ENCODE measurements at places on chromosomes 1 and 21.

GRCh38 chr1:57897581-57897980, 473.7 kb upstream of the DAB1 start:
- no peak for DNase-seq

DNA sequence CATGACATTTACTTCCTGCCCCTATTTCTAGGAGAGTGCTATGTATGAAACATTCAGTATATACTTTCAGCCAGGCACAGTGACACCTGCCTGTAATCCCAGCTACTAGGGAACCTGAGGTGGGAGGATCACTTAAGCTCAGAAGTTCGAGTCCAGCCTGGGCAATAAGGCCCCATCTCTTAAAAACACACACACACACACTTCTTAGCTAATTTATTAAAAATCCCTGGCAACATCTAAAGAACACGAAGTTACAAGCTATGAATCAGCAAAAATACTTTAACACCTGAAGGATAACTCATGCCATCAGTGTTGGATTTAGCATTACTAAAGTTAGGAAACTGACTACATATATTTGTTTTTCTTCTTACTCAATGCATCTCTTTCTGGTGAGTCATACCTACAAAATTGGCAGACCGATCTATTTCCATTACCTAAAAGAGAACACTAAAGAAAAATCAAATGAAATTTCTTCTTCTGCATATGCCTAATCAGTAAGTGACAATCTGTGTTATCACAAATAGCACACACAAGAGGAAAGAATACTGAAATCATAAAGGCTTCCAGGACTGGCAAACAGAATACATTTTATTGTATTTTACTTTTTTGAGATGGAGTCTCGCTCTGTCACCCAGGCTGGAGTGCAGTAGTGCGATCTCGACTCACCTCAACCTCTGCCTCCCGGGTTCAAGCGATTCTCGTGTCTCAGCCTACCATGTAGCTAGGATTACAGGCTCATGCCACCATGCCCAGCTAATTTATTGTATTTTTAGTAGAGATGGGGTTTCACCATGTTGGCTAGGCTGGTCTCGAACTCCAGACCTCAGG, 41.4 kb downstream of the RNF115 start:
- DNase-seq = no peak

DNA sequence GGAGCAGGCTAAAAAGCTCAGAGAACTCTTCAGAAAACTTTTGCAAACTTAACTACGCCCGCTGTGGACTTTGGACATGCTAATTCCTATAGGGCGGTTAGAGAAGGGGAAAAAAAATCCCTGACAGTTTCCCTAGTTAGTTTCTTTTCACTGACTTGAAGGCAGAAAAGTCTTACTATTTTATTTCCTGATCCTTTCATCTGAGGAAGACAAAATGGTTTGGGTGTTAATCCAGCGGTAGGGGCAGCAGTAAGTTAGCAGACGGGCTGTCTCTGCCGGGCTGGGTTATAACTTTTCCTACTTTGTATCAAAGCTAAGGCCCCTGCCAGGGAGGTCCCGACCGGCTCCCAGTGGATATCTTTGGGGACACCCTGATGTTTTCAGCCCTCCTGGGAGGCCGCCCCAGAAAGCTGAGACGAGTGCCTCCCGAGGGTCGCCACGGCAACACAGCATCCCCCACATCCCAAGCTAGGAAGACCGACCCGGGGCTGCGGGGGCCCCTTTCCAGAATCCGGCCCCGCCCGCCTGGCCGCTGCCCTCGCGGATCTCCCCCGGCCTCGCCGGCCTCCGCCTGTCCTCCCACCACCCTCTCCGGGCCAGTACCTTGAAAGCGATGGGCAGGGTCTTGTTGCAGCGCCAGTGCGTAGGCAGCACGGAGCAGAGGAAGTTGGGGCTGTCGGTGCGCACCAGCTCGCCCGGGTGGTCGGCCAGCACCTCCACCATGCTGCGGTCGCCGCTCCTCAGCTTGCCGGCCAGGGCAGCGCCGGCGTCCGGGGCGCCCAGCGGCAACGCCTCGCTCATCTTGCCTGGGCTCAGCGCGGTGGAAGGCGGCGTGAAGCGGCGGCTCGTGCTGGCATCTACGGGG, 162.6 kb downstream of the RUNX1 start:
- no peak for DNase-seq

- no peak for DNase-seq
Observed at GRCh38 chr1:156439036-156439776, 61.4 kb downstream of the MEF2D start.

DNA sequence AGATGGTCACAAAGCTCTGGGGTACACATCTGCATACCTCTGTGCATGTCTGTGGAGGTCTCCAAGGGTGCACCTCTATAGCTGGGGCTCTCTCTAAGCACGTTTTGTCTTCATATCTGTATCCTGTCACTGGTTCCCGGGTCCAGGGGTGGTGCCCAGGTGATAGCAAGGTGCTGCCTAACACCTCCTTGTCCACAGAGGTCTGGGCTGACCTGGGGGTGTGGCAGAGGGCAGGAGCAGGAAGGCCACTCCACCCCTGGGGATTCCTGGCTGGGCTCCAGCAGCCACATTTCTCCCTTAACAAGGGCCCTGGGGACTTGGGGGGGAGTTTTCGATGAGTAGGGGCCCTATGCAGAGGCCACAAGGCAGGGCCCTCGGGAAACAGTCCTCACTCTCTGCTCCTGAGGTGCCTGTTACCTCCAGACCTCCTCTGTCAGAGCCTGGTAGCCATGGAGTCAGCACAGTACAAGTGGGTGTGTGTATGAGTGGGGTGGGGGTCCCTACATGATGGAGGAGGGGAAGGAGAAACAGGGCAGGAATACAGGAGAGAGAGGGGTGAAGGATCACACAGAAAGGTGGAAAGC, 7.0 kb upstream of the CDCP2 start:
- no peak for DNase-seq

GRCh38 chr1:51910221-51911000, 31.9 kb upstream of the NRDC start:
- no peak for DNase-seq

DNA sequence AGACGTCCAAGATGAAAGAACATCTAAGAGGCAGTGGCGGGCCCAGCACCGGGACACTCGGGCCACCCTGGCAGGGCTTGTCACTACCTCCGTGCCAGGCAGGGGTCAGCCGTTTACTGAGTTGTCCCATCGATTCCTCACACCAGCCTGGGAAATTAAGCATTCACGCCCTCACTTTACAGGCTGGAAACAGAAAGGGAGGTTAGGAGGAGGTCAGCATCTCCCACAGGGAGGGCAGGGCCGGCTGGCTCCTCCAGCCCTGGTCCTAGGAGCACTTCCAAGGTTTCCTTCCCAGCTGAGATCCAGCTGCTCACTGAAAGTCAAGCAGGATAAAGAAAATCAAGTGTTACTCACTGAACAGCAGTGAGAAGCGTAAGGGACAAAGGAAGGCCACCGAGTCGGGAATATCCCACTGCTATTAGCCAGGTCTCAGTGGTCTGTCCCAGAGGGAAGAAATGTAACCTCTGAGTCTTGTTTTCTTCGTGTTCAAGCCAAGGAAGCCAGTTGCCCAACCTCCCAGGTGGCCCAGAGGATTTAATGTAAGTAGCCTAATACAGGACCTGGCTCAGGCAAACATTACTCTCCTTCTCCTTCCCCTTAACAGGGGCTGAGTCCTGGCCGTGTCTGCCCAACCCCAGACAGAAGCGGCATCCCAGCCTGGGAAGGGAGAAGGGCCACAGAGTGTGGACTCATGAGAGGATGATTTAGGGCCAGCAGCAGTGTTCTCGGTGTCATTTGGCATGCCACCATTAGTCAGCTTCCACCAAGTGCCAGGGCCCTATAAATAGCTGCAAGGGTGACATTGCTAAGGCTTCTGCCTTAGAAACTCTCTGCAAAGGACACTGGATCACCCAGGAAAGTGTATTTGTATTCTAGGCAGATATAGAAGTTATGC, 203.1 kb upstream of the GALNT2 start:
- DNase-seq = no peak

DNA sequence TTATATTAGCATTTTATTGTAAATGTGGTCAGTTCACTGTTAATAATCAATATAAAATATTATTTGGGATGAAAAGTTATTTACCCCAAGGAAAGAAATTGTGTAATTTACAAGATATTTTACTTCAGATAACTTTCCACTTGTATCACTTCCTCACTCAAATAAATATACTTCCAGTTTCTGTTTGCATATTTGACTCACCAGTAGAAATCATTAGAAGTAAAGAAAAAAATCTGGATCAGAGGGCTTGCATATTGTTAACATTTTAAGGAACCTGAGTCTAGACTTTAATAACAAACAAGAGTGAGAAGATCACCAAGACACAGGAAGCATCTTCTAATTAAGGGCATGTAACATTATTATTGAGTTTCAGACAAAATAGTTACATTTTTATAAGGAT, 347 bp upstream of the KRTAP20-4 start:
- DNase-seq = no peak

GRCh38 chr21:46080171-46081021, 17.5 kb upstream of the COL6A2 start:
- no peak for DNase-seq

DNA sequence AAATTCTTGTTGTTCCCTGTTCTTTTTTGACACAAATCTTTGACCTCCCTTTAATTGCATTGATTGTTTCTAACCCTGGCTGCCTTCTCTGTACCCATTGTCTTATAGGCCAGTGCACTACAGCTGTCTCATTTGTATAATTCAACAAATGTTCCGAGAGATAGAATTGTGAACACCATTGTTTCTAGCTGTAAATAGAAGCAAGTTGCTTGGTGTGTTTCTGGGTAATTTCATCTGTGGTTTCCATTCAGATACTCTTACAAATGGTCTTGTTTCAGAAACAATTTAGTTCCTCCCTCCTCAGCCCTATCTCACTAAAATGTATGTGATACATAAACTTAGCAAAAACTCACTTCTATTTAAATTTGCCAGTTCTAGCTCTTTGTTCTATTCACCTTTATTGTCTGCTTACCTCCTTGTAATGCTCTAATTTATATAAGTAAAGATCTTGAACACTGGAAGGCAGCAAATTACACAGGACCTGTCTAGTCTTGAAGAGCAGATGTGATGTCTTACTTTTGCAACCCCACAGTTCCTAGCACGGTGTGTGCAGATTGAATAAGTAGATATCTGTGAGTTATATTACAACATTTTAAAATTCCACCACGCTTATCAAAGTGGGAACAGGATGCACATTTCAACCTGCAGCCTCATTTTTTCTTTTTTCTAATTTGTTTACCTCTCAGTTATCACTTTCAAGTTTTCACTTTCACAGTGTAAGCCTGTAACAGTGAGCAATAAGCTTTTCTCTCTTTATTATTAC, 515.6 kb upstream of the ZP4 start:
- no peak for DNase-seq
